ENCODE measurements at places on chromosomes 4 and X. TPM values are rescaled to one million over a fixed set of nuclear protein-coding genes. Genes with fewer than 3 reads are reported as not detected.

- no peaks in the 10 kb centered on the region for H3K27me3 ChIP-seq
- no peak for DNase-seq
- H3K27ac ChIP-seq = peak overlapping the region; percentile 60
- H3K36me3 ChIP-seq = no peaks in the 10 kb centered on the region
- no peak overlapping the region for H3K4me3 ChIP-seq
- peaks cover 8% of the 10 kb centered on the region for H3K4me1 ChIP-seq
These were observed 32.1 kb downstream of the TMEM131L start for GRCh38 chr4:153497988-153498967.

DNA sequence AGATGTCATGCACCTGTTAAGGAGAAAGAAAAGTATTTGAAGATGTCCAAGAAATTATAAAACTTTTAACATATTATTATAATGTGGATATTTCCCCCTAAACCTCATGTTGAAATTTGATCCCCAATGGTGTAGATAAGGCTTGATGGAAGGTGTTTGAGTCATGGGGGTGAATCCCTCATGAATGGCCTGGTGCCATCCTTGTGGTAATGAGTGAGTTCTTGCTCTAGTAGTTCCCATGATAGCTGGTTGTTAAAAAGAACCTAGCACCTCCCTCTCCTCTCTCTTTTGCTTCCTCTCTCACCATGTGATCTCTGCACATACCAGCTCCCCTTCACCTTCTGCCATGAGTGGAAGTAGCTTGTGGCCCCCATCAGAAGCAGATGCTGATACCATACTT lies 176.6 kb upstream of the NR3C2 start:
- no peaks in the 10 kb centered on the region for H3K27me3 ChIP-seq
- no peaks in the 10 kb centered on the region for H3K4me1 ChIP-seq
- no peak overlapping the region for H3K27ac ChIP-seq
- no peak overlapping the region for H3K4me3 ChIP-seq
- no peaks in the 10 kb centered on the region for H3K36me3 ChIP-seq

DNA sequence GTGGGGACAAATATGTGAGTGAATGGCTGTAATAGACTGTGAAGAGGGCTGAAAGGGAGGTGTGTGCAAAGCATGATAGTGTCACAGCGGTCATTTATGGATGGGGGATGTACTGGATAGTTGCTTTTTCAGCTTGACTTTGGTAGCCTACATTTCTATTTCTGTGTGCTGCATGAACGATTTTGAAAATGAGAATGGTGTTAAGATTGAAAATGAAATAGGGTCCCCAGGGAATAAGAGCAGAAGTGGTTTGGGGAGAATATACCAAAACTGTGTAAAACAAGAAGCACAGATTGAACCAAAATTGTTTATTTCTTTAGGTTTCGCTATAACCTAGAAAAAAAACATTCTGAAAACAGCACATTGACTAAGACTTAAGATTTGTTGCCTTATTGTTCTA lies 58.8 kb upstream of the CLNK start:
- no peaks in the 10 kb centered on the region for H3K36me3 ChIP-seq
- no peaks in the 10 kb centered on the region for H3K27me3 ChIP-seq
- DNase-seq = no peak
- H3K4me3 ChIP-seq = no peak overlapping the region

Gene KLHL15
- 6.4 TPM for total RNA-seq

Gene PAGE5
- total RNA-seq = not detected
